ENCODE measurements at places on chromosomes 16 and 17. TPM values are rescaled to one million over a fixed set of nuclear protein-coding genes. Genes with fewer than 3 reads are reported as not detected.

Gene NHLRC4
- 2.7 TPM for polyA plus RNA-seq

Gene CTRB1
- polyA plus RNA-seq, result not detected

Gene GRB7
- not detected for polyA plus RNA-seq

DNA sequence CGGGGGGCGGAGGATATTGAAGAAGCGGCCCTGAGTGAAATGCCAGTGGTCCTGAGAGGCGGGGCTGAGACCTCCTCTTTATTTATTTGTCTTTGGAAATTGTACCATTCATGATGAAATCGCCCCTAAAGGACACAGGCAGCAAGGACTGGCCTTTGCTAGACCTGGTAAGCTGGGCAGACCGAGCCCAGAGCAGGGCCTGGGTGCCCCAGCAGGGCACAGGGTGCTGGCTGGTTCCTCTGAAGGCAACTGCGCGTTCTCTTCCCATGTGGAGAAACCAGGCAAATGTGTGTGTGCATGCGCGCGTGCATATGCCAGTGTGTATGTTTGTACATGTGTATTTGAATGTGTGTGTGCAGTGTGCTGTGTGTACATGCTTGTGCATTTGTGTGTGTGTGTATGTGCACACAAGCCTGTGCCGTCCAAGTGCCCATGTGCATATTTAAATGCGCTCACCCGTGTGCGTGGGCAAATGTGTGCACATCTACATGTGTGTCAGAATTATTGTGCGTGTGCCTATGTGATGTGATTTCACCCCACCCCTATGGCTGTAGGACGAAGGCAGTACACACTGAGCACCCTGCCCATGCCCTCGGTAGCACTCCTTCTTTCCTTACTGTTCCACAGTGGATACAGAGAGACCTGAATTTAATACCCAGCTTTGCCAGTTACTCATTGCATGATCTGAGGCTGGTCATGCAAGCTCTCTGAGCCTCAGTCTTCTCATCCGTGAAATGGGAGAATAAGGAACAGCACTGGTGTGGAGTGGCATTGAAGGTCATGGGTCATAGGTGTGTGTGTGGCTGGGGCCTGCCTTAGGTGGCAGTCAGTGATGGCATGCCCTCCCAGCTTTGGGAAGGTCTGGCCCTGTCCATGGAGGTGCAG, 105.2 kb downstream of the CMIP start:
- peaks cover 27% of the 10 kb centered on the region for H3K4me1 ChIP-seq
- no peak overlapping the region for H3K27ac ChIP-seq
- H3K36me3 ChIP-seq, result no peaks in the 10 kb centered on the region
- no peaks in the 10 kb centered on the region for H3K27me3 ChIP-seq
- no peak for DNase-seq
- no peak overlapping the region for H3K4me3 ChIP-seq

GRCh38 chr17:50613007-50613992, 21.4 kb upstream of the ABCC3 start:
- H3K27ac ChIP-seq, result no peak overlapping the region
- DNase-seq, result no peak
- H3K36me3 ChIP-seq, result no peaks in the 10 kb centered on the region
- no peak overlapping the region for H3K4me3 ChIP-seq
- H3K27me3 ChIP-seq, result no peaks in the 10 kb centered on the region
- H3K4me1 ChIP-seq, result no peaks in the 10 kb centered on the region

DNA sequence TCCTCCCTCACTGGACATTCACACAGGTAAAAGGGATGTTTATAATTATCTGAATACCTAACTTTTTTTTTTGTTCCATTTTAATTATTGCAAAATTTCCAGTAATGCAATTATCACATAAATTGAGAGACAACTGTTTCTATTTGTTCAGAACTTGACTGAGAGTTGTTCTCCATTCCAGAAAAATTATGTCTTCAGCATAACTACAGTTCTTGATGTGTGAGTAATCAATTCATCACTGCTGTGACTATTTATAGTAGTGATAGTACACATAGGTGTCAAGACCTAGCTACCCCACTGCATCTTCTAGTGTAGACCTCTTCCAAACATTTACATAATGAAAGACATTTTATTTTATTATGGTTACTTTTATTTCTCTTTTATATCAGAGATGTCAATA, 5.8 kb upstream of the TNRC6A start:
- no peak overlapping the region for H3K4me3 ChIP-seq
- no peak for DNase-seq
- no peak overlapping the region for H3K27ac ChIP-seq
- H3K36me3 ChIP-seq, result no peaks in the 10 kb centered on the region
- H3K4me1 ChIP-seq, result peaks cover 4% of the 10 kb centered on the region

DNA sequence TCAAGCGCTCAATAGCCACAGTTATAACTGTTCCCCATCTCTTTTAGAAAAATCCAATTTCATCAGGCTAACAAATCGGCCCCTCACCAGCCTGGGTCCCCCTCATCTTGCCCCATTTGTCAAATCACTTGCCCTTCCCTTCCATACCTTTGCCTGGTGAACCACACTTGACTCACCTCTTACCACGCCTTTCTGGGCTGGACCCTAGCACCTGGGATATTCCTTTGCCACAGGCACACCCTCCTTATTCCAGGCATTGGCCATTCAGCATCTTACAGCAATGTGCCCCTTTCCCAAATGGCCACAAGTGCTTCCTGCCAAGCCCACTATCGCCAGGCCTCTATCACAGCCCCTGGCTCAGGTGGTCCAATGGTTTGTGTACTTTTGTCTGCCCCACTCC, 14.9 kb downstream of the CMTM4 start:
- no peak for DNase-seq
- no peak overlapping the region for H3K27ac ChIP-seq
- H3K36me3 ChIP-seq, result no peaks in the 10 kb centered on the region
- no peak overlapping the region for H3K4me3 ChIP-seq
- no peaks in the 10 kb centered on the region for H3K4me1 ChIP-seq
- H3K27me3 ChIP-seq, result no peaks in the 10 kb centered on the region

DNA sequence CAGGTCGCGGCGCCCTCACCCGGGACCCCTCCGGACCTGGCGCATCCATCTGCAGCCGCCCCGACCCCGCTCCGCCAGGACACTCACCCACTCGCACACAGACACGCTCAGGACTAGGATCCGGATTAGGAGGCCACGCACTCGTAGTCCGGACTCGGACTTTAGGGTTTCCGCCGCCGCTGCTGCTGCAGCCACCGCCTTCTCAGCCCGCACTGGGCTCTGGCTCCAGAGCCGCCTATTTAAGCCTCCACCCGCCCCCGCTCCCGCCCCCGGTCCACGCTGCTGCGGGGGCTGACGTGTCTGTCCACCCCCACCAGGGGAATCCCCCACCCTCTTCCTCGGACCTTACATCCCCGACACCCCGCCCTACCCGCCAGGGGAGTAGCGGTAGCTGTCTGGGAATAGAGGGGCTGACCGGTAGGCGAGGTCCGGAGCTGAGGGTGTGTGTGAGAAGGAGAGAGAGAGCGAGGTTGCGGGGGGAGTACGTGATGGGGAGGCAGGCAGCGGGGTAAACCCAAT, at the start of gene RRAD:
RRAD (minus strand) TSS at position 214 of the 519 bp plus-strand sequence. CDS start 356 bp downstream, outside the sequence.
- H3K4me3 ChIP-seq, result no peak within 1 kb of the TSS
